ENCODE measurements at places on chromosomes 11 and 22.

- no peak for DNase-seq
Observed at GRCh38 chr11:93908689-93909088, 58.3 kb upstream of the VSTM5 start.

DNA sequence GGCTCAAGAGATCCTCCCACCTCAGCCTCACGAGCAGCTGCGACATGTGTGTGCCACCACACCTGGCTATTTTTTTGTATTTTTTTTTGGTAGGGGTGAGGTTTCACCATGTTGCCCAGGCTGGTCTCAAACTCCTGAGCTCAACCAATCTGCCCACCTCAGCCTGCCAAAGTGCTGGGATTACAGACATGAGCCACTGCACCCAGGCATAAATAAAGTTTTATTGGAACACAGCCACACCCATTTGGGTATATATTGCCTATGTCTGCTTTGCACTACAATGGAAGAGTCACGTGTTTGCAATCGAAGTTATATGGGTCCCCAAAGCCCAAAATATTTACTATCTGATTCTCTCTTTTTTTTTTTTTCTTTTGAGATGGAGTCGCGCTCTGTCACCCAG is 1.8 kb upstream of the MS4A15 start:
- DNase-seq: no peak

DNA sequence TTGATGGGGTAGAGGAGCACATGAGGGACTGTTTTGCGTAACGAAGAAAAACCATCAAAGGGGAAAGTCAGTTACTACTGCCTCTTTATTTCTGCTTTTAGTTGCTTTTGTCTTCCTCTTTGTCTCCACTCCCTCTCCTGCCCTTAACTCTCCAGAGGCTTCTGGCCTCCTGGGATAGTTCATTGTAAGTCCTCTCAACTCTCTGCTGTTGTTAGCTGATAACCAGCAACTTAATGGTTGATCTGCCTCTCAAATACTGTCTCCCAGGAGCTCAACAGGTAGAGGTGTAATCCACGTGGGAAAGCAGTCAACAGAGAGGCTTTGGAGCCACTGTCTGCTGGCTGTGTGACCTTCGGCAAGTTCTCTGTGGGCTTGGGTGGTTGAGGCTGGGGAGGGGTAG is 47.3 kb downstream of the CCDC81 start:
- DNase-seq: no peak

GRCh38 chr22:44975427-44976262 is 34.2 kb downstream of the PHF21B start:
- DNase-seq: peak; percentile 78

GRCh38 chr11:506995-507726 is at the start of gene RNH1:
RNH1 (minus strand) TSS chr11:507242; CDS start chr11:502162, 5,080 bp downstream.
- peak; percentile 99 for DNase-seq

- peak; percentile 64 for DNase-seq
Observed at GRCh38 chr11:128367573-128367972, 219.8 kb downstream of the ETS1 start.

DNA sequence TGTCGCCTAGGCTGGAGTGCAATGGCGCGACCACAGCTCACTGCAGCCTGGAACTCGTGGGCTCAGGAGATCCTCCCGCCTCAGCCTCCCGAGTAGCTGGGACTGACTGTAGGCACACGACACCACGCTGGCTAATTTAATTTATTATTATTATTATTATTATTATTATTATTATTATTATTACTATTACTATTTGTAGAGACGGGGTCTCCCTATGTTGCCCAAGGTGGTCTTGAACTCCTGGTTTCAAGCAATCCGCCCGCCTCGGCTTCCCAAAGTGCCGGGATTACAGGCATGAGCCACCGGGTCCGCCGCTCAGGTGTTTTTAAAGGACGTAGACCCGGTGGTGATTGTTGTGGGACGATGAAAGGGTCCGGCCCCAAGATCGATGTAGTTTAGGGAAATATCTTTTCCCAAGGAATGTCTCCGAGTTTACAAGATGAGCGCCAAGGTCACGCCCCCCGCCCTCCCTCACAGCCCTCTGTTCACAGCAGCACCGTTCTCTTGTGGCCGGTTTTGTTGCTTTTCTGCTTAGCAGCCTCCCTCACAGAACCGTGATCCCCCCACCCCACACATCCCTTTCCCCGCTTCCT is 728 bp upstream of the POGLUT3 start:
- no peak for DNase-seq

- DNase-seq: no peak
Observed at GRCh38 chr11:62627713-62628112, 5.9 kb upstream of the B3GAT3 start.
